Foreskin keratinocyte (primary cell): ENCODE measurements at places on chromosomes 2 and 18.

GRCh38 chr2:212618636-212619035 is 80.0 kb upstream of the ERBB4 start:
- DNase-seq = peak; percentile 95

DNA sequence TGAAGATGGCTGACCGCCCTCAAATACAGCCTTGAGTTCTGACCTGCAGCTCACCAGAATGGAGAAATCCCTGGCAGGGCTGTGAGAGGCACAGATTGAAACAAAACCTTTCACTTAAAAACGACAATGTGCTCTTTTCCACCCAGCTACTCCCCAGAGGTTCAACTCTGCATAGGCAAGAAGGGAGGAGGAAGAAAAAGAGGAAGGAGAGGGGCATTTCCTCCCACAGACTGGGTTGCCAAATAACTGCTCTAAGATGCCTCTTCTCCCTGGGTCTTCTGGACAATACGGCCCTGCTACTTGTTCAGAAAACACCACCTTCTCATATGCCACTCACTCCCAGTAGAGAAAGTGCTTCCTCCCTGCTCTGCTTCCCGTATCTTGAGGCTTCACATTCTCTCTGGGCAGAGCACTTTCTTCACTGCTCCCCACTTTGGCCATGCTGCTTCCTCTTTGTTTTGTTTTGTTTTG is 136.4 kb upstream of the SLC1A4 start:
- no peak for DNase-seq

- DNase-seq = peak; percentile 75
Observed at GRCh38 chr2:226489775-226490541, 309.7 kb downstream of the IRS1 start.

DNA sequence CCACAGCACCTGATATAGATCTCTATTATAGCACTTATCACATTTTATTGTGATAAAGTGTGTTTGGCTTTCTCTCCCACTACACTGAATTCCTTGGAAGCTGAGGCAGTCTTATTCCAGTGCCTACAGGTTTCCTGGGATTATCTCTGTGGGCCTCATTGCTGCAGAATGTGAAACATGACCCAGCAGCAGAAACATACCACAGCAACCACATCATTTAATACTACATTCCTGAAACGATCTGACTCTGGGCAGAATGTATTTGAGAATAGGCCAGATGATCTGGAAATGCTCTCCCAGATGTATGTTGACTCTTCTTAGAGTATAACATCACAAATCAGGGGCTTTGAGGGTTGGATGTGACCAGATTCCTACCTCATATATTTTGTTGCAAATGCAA is 323.5 kb upstream of the TANK start:
- DNase-seq = peak; percentile 91

- no peak for DNase-seq
Observed at GRCh38 chr2:27408601-27409320, 630 bp downstream of the PPM1G start.

- no peak for DNase-seq
Observed at GRCh38 chr2:149155196-149155969, 116.9 kb downstream of the LYPD6B start.

- no peak for DNase-seq
Observed at GRCh38 chr2:30690126-30690561, 117.1 kb downstream of the CAPN13 start.

GRCh38 chr2:61478086-61478485 is 7.2 kb upstream of the USP34 start:
- no peak for DNase-seq

DNA sequence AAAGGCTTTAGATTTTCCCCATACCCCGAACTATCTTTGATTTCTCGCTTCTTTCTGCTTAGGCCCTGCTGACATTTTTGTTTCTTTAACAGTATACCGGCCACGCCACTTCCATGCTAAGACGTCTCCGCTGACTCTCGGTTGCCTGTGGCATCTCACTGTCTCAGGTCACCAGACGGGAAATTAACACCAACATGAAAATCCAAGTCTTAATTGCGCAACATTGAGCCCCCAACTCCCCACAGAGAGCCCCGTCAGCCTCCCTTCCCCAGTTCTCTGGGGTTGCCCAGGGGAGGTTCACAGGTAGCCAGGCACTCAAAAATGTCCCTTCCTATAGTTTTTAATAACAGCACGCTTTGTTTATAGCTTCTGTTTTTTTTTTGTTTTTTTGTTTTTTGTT is 30.2 kb downstream of the CD8B2 start:
- no peak for DNase-seq

DNA sequence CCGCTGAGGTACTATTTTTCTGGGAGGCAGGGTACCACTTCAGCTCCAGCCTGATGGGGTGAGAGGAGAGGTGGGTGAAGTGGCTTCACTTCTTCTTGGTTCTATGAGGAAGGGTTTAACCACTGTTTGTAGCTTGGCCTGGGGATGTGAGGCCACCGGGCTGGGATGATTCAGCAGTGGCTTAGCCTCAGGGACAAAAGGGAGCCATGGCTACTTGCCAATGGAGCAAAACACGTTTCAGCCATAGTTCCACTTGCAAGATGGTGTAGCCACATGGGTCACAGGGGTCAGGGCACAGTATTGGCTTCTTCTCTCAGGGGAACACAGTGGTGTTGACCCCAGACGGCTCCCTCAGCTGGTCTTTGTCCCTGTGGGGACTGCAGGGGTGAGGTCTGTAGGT is 14.9 kb downstream of the ZDBF2 start:
- no peak for DNase-seq
